Vagina (tissue), 2 donors: ENCODE measurements at places on chromosomes 1 and 21.

DNA sequence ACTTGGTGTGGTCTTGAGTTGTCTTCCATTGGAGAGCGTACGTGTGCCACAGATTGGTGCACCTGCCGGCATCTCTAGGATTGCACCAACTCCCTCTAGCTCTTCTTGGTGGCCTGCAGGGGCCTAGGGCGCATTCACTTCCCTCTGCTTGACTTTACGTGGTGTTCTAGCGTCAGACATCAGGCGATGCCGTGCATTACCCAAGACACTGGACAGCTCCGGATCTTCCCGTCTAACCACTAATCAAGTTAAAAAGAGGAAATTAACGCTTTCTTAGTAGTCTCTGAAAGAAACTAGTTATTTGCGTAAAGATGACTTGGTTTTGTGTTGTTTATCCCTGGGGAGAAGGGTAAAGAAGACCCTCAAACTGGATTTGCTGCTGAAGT, 510 bp upstream of the IL10RB start:
- DNase-seq, result peak; percentile 83

DNA sequence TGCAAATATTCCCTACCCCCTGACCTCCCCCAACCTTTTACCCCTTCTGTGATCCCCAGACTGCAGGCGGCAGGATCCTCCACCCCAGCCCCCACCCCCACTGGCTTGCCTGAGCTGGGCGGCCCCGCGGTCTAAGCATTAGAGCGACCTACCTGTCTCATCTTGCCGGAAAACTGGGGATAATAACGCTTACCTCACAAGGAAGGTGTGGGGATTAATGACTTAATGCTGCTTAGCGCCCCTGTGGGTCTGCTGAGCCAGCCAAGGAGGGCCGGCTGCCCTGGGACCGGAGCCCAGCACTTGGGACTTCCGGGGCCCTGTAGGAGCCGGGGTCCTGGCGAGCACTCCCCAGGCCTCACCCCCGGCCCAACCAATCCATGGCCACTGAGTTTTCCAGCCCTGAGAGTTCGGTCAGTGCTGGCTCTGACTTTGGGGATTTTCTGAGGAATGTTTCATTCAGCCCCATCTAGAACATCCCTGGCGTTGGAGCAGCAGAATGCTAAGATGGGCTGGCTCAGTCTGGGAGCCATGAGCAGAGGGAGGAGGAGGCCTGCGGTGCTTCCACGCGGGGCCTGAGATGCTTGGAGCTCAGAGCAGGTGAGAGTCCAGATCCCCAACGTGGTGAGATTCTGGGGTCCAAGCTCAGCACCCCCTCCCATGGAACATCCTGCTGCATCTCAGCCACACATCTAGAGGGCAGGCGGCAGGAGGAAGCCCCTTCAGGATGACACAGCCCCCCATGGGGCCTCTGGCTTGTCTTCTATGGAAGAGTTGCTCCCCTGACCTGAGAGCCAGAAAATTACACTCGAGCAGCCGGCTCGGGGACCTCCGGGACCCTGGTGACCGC, 97.9 kb downstream of the RIPK4 start:
- no peak for DNase-seq

DNA sequence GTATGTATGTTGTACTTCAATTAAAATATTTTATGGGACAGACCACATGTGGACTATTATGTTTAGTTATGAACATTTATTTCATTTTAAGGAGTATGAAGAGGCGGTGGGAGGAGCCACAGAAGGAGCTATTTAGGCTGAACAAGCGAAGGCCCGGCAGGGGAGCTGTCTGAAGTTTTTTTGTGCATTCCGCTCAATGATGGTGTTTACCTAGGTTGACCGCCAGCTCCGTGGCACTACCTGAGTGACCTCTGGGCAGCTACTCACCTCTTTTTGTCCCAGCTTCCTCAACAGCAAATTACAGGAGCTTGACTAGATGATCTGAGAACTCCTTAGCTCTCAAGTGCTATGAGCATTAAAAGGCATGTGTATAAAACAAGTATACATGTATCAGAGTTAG, 32.7 kb upstream of the C1orf198 start:
- DNase-seq, result no peak

- no peak for DNase-seq
Observed at GRCh38 chr1:180842052-180842451, 70.6 kb upstream of the KIAA1614 start.

- no peak for DNase-seq
Observed at GRCh38 chr1:97334454-97334853, 586.4 kb downstream of the DPYD start.

DNA sequence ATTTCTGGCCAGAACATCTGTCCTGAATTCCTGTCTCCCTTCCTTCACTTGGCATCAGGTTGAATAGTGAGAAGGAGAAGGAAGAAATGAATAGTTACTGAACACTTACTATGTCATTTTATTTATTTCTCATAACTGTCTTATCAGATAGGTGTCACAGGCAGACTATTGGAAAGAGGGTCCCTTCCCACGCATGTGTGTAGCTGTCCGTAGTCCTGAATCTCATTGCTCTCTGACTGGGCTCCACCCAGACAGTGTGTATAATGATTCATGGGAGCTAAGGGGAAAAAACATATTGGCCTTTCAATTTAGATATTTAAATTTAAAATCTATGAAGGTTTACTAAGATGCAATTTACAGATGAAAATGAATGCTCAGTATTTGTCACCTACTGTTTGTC, 86.1 kb downstream of the OMA1 start:
- DNase-seq, result no peak

DNA sequence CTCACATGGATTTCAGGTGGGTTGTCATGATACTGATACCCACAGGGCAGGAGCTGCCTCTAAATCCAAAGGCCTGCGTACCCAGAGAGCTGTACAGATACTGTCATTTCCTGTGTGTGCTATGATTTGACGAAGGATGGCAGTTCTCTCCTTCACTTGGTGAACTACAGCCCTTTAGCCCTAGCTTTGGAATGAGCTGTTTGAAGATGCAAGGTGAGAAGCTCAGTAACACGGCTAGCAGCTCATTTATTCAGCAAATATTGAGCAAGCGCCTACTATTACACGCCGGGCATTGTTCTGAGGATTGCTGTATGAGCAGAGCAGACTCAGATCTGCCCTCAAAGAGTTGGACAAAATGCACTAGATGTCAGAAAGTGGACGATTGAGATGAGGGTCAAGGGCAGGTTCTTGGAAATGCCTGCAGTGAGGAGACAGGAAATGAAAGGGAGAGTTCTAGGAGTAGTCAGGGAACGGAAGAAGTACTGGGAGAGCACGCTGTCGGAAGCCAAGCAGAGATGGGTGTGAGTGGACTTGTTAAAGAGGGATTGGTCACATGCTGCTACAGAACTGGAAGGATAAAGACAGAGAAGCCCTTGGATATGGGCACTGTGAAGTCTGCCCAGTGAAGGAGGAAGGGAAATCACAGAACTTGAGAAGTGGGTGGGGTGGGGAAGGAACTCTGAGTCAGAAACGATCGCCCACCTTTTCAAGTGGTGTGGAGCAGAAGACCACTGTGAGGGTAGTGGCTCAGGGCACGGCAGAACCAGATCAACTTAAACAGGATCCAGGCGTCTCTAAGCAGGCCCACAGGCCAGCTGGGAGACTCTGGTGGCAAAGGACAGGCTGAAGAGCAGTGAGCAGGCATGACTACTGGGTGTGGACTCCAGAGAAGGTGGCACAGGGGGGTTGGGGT, 7.1 kb downstream of the PTGFRN start:
- peak; percentile 19 for DNase-seq

DNA sequence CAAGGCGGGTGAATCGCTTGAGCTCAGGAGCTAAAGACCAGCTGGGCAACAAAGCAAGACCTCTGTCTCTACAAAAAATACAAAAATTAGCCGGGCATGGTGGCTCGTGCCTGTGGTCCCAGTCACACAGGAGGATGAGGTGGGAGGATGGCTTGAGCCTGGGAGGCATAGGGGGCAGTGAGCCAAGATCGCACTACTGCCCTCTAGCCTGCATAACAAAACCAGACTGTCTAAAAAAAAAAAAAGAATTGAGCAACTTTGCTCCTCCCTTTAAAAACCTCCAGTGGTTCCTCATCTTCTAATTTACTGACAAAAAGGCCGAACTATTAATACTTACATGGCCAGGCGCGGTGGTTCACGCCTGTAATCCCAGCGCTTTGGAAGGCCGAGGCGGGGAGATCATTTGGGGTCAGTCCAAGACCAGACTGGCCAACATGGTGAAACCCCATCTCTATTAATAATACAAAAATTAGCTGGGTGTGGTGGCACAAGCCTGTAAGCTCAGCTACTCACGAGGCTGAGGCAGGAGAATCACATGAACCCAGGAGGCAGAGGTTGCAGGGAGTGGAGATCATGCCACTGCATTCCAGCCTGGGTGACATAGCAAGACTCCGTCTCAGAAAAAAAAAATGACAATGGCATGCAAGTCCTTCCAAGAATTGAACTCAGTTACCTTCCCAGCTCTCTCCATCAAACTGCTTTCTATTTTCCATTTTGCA, 4.4 kb downstream of the ACBD3 start:
- no peak for DNase-seq

DNA sequence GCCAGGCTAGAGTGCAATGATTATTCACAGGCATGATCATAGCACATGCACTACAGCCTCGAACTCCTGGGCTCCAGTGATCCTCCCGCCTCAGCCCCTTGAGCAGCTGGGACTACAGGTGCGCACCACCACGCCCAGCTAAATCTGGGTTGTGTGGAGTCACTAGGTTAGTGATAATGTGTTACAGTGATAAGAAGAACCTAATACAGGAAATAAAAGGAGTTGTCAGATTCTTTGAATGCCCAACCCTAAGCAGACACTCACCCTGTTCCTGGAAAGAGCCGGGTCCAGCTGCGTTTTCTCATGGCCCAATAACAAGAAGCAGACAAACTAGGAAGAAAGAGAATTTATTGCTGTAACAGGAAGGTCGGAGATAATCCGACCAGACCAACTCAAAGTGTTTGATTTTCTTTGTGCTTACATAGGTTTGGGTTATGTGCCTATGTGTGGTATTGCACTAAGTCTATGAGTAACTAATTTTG, 8.8 kb downstream of the IFNGR2 start:
- DNase-seq, result no peak
